ENCODE measurements at places on chromosomes 13 and 19.
A peak's percentile ranks its signal among the peaks of the same experiment; 100 is the strongest.

DNA sequence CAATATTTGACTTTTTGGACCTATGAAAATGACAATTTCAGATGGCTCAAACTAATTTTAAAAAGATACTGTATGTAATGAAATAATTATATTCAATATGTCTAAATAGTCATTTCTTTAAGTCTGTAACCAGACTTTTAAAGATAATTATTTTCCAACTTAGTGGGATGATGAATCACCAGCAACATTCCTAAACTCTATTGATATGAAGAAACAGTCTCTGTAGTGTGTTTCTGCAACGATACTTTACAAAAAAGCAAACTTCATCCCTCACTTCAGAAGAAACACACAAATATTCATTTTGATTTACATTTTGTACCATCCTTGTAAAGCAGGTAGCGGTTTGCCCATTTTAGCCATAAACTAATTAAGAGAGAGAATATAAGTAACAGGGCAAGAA, 417.4 kb downstream of the EFNB2 start:
- DNase-seq: no peak

DNA sequence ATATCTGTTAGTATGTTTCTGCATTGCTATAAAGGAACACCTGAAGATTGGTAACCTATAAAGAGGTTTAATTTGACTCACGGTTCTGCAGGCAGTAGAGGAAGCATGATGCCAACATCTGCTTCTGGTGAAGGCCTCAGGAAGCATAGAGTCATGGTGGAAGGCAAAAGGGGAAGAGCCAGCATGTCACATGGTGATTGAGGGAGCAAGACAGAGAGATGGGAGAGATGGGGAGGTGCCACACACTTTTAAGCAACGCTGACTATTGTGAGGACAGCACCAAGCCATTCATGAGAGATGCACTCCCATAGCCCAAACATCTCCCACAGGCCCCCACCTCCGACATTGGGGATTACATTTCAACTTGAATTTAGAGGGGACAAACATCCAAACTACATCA, 32.8 kb downstream of the COG6 start:
- no peak for DNase-seq

DNA sequence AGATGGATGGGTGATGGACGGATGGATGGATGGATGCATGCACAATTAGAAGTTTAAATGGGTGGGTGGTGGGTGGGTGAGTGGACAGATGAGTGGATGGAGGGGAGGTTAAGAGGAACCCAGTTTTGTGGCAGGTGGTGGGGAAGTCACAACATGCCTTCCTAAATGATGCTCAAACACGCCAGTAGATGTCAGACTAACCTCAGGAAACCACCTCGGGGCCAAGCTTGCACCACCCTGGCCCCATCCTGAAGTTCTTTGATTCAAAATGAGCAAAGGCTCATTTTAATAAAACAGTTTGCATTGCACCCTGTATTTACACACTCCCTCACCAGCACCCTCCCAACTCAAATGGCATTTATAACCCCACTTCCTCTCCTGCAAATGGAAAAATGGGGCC, 91.4 kb upstream of the CACNA1A start:
- DNase-seq: no peak

DNA sequence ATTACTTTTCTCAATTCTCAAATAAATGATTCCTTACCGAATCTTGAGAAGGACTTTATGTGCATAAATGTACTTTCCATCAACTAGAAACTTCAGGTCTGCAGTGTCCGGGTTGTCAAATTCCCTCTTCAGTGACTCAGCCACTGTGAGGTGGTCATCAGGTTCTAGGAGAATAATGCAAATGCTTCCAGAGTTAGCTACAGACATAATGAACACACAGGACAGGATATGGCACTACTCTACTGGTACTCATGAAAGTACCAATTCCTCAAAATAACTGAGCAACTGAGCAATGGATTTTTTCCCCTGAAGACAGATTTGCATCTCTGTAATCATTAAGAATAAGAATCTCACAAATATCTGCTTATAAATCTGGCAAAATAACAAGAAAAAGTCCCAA, 31.2 kb downstream of the RCBTB2 start:
- DNase-seq: no peak

GRCh38 chr19:1854542-1855039, 6.3 kb upstream of the REXO1 start:
- DNase-seq: no peak

GRCh38 chr19:11252665-11253355, 9.5 kb downstream of the DOCK6 start:
- DNase-seq: no peak

GRCh38 chr19:38303517-38304351, at the start of gene C19orf33:
TSS of gene C19orf33 (plus strand) at chr19:38304251. CDS start at chr19:38304262, 11 bp downstream.
- DNase-seq: no peak

- no peak for DNase-seq
These were observed 36.8 kb downstream of the INSR start for GRCh38 chr19:7257148-7258040.

DNA sequence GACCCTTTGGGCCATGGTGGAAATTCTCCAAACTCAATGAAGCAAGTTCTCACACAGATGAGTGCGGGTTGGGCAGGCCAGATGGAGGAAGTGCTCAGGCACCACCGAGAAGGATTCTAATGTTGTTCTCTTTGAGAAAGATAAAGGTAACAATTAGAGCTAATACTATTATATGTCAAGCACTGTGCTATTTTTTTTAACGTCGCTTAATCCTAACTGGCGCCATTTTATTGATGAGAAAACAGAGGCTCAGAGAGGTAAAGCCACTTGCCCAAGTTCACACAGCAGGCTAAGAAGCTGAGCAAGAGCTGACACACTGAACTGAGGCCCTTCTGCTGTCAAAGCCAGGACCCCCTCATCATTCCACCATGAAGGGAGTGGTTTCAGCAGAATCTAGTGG, 1.0 kb downstream of the FBL start:
- DNase-seq: no peak

DNA sequence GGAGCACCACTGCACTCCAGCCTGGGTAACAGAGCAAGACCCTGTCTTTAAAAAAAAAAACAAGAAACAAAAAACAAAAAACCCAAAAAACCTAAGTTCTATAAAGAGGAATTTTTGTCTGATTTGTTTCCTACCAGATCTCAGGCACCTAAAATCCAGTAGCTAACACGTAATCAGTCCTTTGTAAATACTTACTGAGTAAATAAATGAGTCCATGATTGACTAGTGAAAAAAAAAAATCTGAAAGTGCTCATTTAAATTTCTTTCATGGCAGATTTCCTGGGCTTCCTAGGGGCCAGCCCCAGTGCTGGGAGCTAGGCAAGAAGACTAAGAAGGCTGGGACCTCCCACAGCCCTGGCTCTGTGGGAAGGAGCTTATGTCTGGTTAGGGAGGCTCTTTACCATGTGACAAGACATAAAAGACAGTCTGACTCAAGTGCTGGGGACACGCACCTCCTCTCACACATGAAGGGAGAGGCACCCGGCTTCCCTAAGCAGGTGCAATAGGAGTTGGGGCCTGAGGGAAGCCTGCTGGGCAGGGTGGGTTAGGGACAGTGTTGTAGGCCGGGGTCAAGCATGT, 22.5 kb downstream of the LIG1 start:
- DNase-seq: no peak

DNA sequence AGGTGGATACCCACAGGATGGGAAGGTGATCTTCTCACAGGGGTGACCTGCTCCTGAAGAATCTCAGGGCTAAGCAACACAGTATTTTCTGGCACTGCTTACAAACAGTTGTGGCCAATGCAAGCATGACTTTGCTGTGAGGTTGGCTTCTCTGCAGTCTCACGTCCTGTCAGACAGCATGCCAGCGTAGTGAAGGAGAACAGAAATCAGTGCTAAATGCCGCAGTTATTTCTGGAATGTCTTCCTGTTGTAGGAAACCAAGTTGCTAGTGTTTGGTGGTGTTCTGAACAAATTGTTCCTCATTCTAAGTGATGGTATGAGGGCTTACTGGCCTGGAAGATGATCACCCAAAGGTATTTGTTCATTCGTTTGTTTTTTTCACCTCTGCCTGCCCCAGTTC, 320.1 kb downstream of the MTUS2 start:
- DNase-seq: no peak

GRCh38 chr13:95033890-95034289, 267.4 kb downstream of the ABCC4 start:
- no peak for DNase-seq

- no peak for DNase-seq
These were observed 49.0 kb downstream of the ARHGEF18 start for GRCh38 chr19:7397687-7398086.

GRCh38 chr13:25319771-25320170, 18.3 kb downstream of the NUP58 start:
- DNase-seq: no peak

- no peak for DNase-seq
These were observed 4.7 kb downstream of the SLITRK5 start for GRCh38 chr13:87675851-87676250.

- no peak for DNase-seq
These were observed 851 bp downstream of the ZNF320 start for GRCh38 chr19:52896431-52897137.

- no peak for DNase-seq
These were observed 885 bp upstream of the ZNF536 start for GRCh38 chr19:30371161-30371836.

GRCh38 chr13:43294412-43294811, 271.0 kb downstream of the DNAJC15 start:
- DNase-seq: no peak

DNA sequence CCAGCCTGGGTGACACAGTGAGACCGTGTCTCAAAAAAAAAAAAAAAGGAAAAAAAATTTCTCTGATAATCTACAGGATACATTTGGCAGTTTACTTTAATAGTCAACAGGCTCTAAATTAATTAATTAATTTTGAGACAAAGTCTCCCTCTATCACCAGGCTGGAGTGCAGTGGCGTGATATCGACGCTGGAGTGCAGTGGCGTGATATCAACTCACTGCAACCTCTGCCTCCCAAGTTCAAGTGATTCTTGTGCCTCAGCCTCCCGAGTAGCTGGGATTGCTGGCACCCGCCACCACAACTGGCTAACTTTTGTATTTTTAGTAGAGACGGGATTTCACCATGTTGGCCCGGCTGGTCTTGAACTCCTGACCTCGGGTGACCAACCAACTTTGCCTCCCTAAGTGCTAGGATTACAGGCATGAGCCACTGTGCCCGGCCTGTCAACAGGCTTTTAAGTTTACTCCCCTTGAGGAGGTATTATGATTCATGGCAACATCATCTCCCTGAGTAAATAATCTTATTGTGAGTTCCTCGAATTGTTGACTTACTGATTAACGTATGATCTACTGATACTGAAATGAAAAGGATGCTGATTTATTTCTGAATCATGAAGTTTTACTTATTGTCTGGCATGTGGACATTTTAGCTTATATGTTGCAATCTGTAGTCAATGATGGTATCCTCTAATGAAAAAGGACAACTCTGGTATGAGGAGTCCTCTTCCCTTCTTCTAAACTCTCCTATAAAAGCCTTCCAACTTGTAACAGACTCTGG, 21.3 kb upstream of the MTRF1 start:
- no peak for DNase-seq

DNA sequence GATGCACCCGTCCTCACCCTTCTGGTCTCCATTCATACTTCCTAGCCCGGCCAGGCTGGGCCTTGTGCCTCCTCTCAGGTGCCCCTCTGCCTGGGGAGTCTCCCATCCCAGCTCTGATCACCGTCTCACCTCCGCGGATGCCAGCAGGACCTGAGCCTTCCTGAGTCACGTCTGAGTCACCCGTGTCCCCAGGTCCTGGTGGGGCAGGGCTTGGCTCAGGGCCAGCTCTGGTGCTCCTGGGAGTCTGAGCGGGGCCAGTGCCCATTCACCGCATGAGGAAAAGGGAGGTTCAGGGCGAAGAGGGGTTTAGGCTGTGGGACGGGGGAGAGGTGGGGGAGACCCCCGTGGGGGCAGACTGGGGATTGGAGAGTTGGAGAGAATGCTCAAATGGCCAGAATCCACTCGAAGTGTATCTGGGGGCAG, 593 bp downstream of the ATP8B3 start:
- no peak for DNase-seq

- DNase-seq: no peak
These were observed at the start of gene AP1M2 for GRCh38 chr19:10587022-10587838. TSS of gene AP1M2 (minus strand) at chr19:10587312. CDS start at chr19:10587231, 81 bp downstream.

- peak; percentile 61 for DNase-seq
These were observed 4.4 kb downstream of the FUZ start for GRCh38 chr19:49808711-49809159.

DNA sequence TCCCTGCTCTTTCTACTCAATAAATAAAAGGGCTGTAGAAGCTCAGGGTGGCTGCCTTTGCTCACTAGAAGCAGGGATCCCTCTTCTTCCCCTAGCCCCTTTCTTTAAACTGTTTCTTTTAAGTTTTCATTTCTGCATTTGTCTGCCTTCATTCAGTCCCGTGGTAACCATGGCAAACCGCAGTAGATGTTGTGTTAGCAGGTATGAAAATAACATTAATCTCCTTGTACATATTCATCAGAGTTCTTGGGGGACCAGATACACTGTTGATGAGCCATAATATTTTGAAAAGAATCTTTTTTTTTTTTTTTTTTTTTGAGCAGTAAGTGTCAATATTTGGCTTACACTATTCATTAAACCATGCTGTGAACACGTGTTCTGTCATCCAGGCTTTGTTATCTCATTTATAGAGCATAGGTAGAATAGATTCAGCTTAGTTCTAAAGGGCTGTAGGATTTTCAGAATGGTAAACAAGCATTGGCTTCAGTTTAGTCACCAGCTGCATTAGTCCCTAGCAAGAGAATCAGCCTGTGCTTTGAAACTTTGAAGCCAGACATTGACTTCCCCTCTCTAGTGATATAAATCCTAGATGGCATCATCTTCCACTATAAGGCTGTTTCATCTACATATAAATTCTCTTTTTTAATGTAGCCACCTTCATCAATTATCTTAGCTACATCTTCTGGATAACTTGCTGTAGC, 59.4 kb upstream of the SPRY2 start:
- DNase-seq: no peak

DNA sequence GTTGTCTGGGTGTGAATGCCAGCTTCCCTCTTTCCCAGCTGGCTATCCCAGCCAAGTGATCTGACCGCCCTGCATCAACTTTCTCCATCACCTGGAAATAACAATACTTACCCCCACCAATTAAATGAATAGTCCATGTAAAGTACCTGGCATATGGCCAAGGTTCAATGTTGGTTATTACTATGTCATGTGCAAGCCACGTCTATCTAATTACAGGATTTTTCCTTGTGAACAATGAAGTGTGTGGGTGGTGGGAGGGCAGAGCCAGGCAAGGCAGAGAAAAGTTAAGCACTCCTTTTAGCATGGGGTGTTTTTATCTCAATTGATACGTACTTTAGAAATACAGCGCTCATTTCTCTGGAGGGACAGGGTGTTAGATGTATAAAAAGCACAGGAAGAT, 121.1 kb downstream of the NHLRC3 start:
- no peak for DNase-seq

DNA sequence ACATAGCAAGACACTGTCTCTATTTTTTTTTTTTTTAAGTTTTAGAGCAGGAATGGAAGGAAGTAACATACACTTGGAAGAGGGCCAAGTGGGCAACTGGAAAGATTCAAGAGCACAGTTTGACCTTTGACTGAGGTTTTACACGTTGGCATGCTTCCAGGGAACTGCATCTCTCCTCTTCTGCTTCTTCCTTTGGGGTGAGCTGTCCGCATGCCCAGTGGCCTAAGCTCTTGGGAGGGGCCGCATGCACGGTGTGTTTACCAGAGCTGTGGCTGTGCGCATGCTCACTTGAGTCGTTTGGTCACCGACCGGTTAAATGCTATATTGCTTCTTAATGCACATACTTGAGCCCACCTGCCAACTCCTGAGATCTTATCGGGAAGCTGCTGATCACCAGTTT, 727.7 kb downstream of the UQCRFS1 start:
- DNase-seq: no peak

- no peak for DNase-seq
These were observed 28.7 kb downstream of the DHX34 start for GRCh38 chr19:47377801-47378200.

GRCh38 chr13:75947448-75947847, 311.3 kb downstream of the LMO7 start:
- no peak for DNase-seq
